ENCODE measurements at places on chromosomes 2 and 18.

DNA sequence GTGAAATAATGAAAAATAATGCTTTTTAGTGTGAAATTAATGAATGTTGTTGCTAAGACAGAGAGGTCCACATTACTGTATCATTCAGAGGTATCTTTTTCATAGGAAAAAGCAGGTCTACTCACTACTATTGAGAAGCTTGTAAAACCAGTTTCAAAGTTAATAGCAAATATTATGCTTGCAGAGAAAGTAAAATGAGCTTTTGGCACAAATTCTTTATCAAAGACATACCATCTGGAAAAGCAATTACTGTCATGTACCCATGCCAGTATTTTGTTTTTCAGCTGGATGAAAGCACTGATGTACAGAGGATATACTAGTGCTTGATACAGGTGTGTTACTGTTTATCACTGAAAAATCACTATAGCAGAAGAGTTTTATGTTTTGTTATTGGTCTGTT is 77.5 kb downstream of the NCOA1 start:
- DNase-seq: no peak

GRCh38 chr2:229153267-229153666 is 117.8 kb downstream of the PID1 start:
- DNase-seq: no peak

GRCh38 chr2:125710561-125710960 is 945.4 kb upstream of the GYPC start:
- no peak for DNase-seq

DNA sequence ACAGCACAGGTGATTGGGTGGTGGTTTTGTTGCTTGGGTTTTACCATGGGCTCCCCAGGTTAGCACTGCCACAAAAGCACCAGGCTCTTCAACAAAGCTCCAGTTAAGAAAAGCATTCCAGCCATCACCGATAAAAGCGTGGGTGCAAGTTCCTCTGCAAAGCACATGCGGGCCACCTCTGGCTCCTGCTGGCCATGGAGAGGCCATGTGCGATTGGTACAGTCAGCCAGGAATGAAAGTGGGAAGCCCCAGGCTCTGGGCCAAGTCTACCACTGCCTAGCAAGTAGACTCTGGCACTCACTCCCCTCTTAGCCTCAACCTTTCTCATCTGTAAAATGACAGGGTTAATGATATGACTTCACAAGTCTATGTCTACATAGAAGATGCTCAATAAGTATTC is 36.0 kb downstream of the BCL11A start:
- DNase-seq: no peak

DNA sequence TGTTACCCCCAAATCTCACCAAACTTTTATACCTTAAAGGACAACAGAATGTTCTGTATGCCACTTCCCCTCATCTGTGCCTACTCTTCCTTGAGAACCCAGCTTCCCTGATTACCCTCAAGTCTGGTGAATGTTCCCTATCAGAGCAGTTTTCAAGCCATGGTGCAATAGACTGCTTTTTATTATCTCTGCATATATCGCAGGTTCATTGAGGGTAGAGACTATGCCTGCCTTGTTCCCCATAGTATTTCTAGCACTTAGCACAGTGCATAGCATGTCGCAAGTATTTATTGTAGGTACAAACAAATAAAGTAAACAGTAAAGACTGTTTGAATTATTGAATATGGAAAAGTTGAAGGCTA is 146.6 kb downstream of the HAUS1 start:
- no peak for DNase-seq

DNA sequence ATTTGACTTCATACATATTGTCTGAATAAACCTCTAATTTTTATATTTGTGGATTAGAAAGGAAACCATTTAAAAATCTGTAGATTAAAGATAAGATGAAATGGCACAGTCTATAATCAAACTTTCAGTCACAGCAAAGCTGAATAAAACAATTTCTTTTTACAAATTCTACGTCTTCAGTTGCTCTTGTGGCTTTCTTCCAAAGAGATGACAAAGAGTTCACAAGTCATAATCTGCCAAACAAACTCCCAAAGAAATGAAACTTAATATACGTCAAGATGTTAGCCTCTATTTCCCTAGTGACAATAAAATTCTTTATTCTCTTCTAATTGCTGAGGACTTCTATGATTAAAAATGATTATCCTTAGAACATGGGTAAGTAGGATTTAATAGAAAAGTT is 66.3 kb downstream of the FIGN start:
- DNase-seq: no peak

- no peak for DNase-seq
These were observed 1.1 kb upstream of the WBP1 start for GRCh38 chr2:74457129-74457548.

DNA sequence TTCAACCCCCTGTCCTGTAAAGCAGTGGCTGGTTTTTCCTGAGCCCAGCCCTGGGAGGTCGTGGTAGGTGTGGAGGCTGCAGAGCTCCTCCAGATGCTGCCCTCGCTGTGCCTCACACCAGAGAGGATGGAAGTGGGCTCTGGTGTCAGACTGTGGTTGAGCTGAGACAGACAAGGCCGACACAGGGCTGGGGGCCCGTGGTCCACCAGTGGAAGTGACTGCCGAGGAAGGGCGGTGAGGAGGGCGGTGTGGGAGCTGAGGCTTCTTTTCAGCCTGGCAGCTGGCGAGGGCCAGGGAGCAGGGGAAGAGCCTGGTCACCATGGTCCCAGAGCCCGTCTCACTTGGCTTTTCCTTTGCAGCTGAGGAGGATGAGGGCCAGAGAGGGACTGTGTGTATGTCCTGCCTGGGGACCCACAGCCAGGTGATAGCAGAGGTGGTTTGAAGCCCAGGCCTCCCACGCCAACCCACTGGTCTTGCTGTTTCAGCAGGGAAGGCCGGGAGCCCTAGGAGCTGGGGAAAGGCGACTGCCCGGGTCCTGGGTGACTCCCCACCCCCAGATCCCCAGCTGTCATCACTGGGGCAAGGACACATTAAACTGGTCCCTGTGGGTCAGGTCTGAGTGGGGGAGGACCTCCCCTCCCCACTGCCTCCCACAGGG is 8.5 kb downstream of the SFTPB start:
- DNase-seq: no peak

- peak; percentile 54 for DNase-seq
These were observed 679 bp downstream of the PTMA start for GRCh38 chr2:231708773-231709635.

DNA sequence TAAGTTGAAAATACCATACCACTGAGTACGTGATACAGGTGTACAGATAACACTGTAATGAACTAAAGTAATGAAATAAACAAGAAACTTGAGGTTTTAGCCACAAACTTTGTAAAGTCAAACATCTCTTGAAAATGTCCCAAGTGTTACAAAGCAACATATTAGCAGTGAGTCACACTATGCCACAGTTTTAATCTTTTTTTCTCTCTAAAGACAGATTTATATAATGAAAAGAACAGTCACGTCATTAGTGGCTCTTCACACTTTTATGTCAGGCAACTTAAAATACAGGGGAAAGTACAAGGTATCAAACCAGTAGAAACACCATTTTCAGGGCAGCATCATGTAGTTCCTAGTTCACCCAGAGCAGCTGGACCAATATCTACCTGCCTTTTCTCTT is 42.1 kb downstream of the RAPH1 start:
- peak; percentile 4 for DNase-seq

DNA sequence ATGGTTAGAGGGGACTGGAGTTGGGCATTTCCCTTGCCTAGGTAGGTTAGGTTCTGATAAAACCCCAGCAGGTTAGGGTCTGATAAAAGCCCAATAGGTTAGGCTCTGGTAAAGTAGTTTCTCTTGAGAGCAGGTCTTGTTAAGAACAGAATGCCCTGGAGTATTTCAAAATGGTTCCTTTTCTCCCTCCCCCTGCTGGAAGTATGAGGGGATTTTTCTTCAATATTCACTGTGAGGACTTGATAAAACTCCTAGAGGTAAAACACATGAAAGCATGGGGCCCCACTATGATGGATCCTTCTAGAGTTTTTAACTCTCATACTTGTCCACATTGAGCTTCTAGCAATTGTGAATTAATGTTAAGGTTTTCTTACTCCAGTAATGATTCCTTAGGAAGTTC is 27.6 kb downstream of the ANKAR start:
- no peak for DNase-seq

- no peak for DNase-seq
These were observed 55.0 kb downstream of the PMAIP1 start for GRCh38 chr18:59954755-59955156.

DNA sequence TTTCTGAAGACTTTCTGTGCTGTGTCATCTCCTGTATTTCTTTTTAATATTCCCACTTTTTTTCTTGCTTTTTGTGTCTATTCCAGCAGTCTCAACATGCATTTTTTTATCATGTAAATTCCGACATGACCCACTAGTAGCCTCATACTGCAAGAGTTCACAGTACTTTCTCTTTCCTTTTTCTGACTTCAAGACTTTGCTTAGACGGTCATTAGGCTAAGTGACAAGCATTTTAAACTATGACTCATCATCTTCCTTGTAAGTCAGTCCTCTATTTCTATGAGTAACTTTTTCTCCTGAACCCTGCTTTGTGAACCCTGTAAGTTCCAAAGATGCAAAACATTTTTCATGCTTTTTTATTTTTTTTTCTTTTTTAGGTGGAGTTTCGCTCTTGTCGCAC is 381.2 kb downstream of the TXNL1 start:
- DNase-seq: no peak

- DNase-seq: peak; percentile 3
These were observed 30.7 kb upstream of the ERCC3 start for GRCh38 chr2:127324635-127325034.

DNA sequence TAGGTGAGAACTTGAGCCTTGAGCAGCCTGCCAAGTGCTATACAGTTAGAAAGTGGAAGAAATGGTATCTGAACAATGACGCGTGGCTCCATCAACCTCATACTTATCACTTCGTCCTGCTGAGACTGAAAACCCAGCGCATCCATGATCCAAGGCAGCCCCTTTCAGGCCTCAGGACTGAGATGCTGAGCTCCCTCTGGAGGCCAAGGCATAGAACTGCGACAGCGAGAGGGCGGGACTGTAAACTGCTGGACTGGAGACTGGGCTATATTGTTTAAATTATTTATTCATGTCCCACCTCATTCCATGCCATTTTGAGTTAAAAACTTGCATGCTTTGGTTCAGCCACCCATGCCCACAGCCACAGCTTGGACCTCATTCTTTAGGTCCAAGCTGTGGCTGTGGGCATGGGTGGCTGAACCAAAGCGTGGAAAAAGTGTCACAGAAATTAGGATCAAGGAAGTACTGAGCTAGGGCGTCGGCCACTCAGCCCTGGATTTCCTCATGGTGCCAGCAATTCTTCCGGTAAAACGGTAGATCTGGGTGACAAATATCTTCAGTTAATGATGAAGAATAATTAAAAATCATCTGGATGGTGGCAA is 195.5 kb downstream of the L3MBTL4 start:
- DNase-seq: no peak

DNA sequence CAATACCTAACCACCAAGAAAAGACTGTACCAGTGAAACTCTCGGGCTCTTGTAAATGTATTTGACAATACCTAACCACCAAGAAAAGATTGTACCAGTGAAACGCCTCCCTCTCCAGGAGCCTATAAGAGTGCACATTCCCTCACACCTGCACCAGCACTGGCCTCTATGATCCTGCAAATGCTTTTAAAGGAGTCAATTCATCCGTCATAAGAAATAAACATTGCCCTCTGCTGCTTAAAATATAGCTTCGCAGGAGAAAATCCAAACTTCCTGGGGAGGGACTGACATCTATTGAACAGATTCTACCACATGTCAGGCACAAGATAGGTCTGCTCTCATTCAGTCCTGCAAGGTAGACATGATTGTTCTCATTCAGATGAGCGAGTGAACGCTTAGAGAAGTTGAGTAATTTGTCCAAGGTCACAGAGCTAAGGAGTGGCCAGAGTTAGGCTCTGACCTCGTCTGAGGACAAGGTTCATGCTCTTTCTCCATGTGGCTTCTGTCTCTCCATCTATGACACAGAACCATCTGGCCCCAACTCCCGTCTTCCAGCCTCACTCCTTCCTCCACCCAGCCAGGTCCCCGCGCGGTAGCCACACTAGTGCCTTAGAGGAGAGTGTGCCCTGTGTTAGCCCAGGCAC is 38.7 kb downstream of the MCFD2 start:
- DNase-seq: peak; percentile 4

GRCh38 chr2:213015387-213016165 is 135.8 kb downstream of the IKZF2 start:
- peak; percentile 25 for DNase-seq

DNA sequence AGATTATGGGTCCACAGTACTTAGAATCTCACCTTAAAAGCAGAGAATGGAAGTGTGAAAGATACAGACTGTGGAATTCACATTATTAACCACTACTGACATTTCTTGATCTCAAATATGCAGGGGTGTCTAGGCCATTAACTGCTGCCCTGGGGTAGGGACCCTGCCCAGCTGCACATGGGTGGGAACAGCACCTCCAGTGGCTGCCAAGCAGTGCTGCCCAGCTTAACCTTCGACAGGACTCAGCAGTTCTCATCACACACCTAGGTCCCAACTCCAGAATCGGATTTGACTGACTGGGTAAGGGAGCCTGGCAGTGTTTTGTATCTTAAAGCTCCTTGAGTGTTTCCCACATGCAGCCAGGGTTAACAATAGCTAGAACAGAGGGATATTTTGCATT is 14.9 kb downstream of the ERFE start:
- DNase-seq: no peak

DNA sequence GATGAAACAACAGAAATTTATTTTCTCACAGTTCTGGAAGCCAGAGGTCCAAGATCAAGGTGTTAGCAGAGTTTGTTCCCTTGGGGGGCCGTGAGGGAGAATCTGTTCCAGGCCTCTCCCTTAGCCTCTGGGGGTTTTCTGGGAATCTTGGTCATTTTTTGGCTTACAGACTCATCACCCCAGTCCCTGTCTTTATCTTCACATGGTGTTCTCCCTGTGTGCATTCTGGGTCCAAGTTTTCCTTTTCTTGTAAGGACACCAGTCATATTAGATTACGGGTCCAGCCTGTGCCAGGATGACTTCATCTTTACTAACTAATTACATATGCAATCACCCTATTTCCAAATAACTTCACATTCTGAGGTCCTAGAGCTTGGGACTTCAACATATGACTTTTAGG is 292.5 kb upstream of the TRIB2 start:
- no peak for DNase-seq

- no peak for DNase-seq
These were observed 22.6 kb upstream of the SERPINB7 start for GRCh38 chr18:63752636-63753035.

GRCh38 chr18:5155218-5155906 is 41.7 kb downstream of the AKAIN1 start:
- DNase-seq: no peak

DNA sequence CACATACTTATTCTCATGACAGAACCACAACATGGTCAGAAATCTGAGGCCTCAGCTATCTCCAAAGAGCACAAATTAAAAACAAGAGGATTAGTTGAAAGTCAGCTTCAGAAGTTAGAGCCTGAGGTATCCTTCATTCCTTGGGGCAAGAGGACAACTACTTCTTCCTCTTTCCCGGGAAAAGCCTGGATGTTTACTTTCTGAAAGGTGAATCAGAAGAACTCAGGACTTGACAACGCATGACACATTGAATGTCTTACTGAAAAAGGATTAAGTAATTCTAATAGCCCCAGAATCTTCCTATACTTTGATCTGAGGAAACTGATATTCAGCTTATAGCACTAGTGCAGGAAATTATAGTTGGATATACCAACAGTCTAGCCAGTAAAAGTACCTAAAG is 573.2 kb downstream of the METTL4 start:
- no peak for DNase-seq

- no peak for DNase-seq
These were observed 3.3 kb downstream of the KCNIP3 start for GRCh38 chr2:95300450-95300849.

GRCh38 chr2:172739661-172740266 is 4.1 kb downstream of the RAPGEF4 start:
- DNase-seq: no peak

Measured in CD4-positive, alpha-beta T cell treated with Interleukin-15 for 4 hours (primary cell).